CD4-positive, alpha-beta T cell treated with Interleukin-6 at 100 ng/mL for 8 hours (primary cell): ENCODE measurements at places on chromosomes 2 and 18.
A peak's percentile ranks its signal among the peaks of the same experiment; 100 is the strongest.

DNA sequence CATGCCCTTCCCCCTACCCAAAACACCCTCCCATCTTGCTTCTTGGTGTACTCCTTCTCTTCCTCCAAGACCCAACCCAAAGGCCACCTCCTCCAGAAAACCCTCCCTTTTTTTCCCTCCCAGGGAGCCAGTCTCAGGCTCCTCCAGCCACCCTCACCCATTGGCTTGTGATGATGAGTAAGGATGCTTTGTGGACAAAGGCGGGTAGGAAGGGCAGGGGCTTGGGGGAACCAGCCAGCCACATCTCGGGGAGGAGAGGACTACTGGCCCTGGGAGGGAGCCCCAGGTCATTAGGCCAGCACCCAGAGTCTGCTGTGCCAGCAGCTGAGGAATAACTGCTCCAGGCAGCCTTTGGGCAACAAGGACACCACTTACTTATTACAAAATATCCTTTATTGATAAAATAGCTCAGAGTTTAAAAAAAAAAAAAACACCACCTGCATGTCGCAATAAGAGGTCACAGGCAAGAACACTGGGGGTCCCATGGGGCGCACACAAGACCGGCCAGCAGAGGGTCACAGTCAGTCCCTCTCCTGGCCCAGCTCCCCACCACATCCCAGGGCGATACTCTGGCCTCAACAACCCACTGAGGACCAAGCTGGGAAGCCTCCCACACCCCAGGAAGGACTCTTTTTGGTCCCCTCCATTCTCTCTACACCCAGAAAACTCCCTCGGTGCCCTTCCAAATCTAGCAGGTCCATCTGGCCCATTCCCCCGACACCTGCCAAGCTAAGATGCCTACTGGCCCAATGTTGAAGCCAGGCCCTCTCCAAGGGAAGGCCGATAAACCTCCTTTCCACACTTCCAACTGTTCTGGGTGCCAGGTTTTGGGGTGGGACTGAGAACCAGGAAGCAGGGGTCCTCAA lies 3.6 kb downstream of the ADRA2B start:
- no peak for DNase-seq

- DNase-seq, result no peak
Measured at GRCh38 chr18:76791642-76792041, 30.7 kb upstream of the ZNF236 start.

- no peak for DNase-seq
Measured at GRCh38 chr18:12053289-12053688, 40.4 kb upstream of the ANKRD62 start.

DNA sequence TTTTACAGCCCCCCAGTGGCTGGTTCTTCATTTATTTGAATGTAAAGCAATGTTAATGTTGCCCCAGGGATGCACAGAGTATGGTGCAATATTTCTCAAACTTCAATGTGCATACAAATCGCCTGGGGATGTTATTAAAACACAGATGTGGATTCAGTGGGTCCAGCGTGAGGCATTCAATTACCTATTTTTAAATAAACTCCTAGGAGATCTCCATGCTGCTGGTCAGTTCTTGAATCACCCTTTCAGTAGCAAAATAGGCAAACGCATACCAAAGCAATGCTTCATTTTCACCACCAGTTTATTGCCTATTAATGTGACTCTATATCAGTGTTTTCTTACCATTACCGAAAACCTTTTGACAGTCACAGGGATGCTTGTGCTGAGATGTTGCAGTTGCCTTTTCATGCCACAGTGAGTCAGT lies 530.7 kb downstream of the CBLN2 start:
- DNase-seq, result no peak

GRCh38 chr2:173653432-173653805 lies 298.7 kb downstream of the CDCA7 start:
- no peak for DNase-seq

- DNase-seq, result no peak
Measured at GRCh38 chr2:24515335-24515734, 24.3 kb downstream of the NCOA1 start.

GRCh38 chr2:188523919-188524318 lies 232.2 kb downstream of the GULP1 start:
- no peak for DNase-seq

- DNase-seq, result peak; percentile 26
Measured at GRCh38 chr2:119407430-119408220, 24.0 kb upstream of the TMEM37 start.

DNA sequence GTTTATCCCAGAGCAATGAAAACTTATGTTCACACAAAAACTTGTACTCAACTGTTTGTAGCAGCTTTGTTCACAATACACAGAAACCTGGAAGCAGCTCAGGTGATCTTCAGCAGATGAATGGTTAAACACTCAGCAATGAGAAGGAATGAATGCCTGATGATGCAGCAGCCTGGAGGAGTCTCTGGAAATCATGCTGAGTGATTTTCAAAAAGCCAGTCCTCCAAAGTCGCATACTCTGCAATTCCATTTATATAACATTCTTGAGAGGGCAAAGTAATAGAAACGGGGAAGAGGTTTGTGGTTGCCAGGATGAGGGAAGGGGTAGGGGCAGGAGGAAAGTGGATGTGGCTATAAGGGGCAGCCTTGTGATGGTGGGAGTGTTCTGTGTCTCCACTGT lies 108.1 kb downstream of the CTIF start:
- DNase-seq, result no peak

GRCh38 chr2:13193900-13194299 lies 477.2 kb downstream of the TRIB2 start:
- DNase-seq, result no peak

DNA sequence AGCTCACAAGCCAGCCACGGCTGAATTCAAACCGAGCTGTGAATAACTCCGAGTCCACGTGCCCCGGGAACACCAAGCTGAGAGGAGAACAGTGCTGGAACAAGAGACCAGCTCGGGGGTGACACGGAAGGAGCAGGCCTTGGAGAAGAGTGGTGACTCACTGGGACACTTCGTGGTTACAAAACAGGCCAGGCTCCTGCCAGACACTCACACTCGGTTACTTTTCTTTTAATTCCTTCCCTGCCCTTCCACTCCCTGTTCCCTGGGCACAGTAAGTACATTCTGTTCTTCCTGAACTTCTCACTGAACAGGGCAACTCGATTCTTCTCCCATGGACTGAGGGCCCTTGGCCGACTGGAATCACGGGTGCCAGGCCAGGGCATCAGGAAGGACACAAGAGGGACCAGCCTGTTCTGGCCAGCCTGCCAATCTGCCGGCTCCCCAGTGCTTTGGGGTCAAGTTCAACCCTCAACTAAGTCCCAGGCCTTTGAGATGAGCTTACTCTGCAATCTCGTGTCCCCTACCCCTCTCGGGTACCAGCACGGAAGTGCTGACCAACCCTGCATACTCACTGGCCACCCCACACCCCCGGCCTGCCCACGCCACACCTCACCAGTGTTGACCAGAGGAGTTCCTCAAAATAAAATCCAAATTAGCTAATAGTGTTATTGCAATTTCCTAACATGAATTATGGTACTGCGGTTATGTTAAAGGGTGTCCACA lies 87.5 kb downstream of the TFCP2L1 start:
- DNase-seq, result no peak

DNA sequence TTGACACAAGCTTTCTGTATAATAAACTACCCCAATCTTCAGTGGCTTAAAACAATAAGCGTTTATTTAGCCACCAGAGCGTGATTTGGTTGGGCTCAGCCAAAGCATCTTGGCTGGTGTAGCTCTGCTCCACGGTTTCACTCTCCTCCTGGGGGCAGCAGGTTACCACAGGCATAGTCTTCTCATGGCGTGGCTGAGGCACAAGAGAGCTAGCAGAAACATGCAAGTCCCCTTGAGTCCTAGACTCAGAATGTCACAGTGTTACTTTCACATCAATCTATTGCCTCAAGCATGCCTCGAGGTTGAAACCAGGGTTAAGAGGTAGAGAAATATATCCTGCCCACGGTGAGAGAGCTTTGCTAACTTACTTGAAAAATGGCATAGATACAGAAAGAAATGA lies 19.9 kb upstream of the SLC9A2 start:
- DNase-seq, result no peak

DNA sequence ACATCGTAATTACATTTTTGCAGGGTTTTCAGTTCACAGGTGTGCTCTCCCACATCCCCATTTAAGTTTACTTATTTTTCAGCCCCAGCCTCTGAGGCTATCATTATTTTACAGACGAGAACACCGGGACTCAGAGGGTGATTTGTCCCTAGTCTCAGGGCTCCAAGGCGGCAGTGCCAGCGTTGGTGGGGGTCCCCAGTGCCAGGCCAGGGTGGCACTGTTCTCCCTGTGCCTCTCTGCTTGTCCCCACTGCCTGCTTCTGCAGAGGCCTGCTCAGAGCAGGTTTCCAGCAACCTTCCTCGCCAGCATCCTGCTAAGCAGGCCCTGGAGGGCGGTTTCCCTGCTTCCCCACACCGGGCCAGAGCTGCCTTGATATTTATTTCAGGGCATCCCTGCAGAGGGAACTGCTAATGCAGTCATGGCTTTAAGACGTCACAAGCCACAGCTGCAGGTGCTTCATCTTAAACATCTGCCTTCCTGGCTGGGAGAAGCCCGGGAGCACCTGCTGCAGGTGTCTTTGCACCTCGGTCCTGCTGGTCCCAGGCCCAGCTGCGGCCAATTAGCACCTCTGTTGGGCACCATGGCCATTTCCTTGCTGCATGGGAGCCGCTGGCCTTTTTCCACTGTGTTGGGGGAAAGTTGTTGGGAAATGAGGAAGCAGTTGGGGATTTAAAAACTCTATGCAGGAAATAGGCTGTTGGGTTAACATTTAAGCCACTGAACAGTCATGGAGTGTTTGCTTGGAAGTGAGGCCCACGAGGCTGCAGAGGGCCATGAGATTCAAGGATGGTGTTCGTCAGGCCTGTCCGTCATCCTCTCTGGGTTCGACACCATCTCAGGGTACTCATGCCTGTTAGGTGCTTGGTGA lies 22.8 kb downstream of the HPCAL1 start:
- DNase-seq, result no peak

DNA sequence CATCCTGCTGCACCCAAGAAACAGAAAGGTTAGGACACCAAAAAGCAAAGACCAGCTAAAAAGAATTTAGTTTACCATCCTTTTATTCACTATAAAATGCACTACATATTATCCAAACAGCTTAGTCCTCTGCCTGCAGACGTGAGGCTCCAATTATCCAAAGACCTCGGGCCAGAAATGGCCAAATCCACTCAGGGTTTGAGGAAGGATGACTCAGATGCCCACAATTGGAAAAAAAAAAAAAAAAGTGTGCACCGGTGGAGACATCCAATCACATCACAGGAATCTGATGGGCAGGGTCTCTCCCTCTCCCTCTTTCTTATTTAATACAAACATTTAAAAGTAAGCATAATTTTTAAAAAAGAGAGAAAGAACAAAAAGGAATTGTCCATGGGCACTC lies 65.7 kb downstream of the TRABD2A start:
- DNase-seq, result no peak

DNA sequence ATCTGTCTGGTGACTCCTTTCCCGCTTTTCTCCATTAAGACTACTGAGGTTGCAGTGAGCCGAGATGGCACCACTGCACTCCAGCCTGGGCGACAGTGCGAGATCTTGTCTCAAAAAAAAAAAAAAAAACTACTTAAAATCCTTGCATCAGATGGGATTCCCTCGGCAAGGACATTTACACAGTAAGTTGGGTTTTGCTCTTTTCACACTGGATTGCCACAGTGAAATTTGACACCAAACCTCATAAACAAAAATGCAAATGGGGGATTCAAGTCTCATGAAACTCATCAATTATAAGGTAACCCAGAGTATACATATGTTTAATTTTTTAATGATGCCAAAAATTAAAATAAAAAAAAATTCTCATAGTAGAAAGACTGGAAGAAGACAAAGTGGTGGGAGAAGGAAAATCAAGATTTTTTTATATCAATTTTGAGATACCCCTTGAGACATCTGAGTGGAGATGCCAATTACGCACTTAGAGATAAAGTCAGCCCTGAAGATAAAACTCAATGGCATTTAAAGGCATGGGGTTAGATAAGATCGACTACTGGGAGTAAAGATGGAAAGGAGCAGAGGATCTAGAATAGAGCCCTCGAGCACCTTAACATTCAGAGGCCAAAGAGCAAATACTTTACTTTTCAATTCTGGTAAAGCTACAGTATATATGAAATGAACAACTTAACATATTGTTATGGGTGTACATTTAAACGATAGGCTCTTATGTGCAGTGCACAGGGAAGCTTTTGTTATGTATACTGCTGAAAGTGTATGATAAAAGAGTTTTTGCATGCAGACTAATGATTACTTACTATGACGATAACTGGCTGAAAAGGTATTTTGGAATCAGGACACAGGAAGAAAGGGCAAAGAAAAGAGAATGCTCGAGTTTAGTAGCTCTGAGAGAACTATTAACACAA lies 37.6 kb downstream of the CHMP3 start:
- no peak for DNase-seq

GRCh38 chr2:1758171-1758570 lies 13.9 kb upstream of the PXDN start:
- no peak for DNase-seq

- DNase-seq, result no peak
Measured at GRCh38 chr2:100703739-100704138, 116.2 kb upstream of the NPAS2 start.

DNA sequence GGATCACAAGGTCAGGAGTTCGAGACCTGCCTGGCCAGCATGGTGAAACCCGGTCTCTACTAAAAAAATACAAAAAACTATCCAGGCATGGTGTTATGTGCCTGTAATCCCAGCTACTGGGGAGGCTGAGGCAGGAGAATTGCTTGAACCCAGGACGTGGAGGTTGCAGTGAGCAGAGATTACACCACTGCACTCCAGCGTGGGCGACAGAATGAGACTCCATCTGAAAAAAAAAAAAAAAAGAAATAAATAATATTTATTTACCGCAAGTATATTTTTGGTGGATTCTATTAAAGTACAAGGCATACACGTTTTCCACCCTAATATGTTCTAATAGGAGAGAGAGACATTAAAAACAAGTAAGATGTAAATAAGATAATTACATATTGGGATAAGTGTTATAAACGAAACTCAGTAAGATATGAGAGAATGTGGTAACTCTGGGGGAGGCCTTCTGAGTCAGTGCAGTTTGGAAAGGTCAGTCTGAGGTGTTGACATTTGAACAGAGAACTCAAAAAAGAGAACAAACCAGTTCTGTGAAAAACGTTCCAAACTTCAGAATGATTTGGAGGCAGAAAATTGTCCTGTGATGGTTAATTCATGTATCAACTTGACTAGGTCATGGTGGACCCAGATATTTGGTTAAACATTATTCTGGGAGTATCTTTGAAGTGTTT lies 8.8 kb upstream of the POLI start:
- no peak for DNase-seq

DNA sequence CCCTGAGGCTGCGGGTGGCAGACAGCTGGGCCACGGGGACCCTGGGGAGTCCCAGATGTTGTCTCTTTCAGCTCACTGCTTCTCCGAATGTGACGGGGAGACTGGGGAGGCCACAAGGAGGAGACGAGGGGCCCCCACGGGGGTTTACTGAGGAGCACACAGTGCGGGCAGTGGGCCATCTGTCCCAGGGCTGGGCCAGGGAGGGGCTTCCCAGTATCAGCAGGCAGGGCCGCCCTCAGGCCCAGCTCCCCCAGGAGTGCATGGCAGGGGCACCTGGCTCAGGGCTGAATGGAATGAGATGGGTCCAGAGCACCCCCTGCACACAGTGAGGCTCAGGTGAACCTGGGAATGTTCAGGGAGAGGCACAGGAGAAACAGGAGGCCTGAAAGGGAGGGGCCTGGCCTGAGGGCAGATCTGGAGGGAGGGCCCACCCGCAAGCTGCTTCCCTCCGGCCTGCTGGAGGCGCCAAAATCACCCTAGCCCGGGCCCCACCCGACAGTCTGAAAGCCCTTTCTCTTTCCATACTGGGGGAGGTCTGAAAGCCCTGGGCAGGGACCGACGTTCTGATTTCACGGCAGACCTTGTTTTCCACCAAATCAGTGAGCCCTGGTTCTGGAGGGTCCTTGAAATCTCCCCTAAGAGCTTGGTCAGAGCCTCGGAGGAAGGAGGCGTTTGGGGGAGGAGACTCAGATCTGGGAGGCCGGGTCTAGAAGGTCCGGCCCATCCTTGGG lies 35.5 kb upstream of the PTMA start:
- DNase-seq, result no peak
